ENCODE measurements at places on chromosomes 4 and X.
A peak's percentile ranks its signal among the peaks of the same experiment; 100 is the strongest.

DNA sequence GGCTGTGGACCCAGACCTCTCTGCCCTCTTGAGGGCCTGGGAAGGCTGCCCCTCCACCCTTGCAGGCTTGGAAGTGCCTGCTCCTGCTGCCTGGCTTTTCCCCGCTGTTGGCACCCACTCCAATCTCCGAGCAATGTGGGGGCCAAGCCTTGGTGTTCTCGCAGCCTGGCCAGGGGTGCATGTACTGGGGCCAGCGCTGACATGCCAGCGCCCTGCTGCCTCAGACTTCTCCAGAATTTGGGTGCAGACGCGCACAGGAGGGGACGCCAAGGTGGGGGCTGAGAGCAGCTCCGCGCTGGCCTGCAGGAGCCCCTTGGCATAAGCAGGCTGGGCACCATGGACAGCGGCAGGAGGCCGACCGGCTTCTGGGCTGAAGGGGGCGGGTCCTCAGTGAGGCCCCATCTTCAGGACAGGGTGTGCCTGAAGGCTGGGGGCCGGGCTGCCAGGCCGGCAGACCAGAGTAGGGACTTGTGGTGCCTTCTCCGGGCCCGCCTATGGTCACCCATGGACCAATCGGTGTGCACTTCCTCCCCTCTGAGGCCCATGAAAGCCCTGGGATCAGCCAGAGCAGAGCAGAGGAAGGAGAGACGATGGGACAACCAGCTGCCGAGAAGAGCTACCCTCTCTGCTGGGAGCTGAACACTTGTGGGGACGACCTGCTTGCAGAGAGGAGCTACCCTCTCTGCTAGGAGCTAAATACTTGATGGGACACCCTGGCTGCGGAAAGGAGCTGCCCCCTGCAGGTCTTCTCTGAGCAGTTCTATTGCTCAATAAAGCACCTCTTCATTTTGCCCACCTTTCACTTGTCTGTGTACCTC, 118.3 kb downstream of the DNAAF6 start:
- no peak for DNase-seq

DNA sequence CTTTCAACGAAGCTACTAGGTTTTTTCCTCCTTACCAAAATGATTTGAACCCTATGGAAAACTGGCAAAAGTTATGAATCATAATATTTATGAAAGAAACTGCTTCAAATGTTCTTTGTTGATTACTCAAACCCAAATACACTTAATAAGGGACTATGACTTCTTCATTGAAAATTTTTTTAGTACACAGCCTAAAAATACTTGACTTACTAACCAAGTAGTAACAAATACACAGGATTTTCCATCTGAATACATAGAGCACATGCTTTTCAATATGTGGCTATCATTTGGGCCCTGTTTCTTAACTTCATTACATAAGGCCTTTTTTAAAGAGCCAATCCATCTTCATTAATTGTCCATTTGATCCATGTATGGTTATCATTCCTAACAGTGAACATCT, 171.5 kb downstream of the FBXW7 start:
- DNase-seq: no peak

DNA sequence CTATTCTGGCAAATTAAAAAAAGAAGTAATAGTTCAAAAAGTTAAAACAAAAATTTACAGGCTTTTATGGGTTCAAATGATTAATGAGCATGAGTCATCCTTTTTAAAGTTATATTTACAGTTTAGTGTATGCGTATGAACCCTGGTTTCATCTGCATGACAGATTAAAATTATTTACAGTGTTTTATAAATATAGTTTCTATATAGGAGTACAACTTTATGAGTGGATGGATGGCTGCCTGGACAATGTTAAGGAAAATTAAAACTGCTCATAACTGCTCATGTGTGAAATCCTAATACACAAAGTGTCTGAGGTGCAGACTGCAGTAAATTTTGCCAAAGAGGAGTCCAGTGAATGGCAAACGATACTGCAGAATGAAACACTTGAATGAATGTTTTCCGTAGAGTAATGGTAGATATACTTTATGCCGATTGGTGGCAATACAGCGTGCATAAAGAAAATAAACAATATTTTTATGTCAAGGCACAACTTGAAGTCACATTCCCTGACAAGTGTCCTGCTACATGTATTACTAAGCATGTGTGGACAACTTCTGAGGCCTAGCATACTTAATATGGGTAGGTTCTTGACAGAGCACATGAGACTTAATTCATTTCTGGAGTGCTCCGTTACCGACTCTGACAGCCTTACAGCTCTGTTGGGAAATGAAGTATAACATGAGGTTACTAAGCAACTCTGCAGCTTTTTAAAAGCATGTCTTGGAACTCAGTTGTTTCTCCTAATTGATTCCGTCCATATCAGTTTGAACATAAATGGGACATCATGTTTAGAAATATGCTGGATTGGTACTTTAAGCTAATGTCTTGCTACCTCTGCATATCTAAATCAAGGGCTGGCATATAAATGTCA, 985.6 kb upstream of the PCDH7 start:
- no peak for DNase-seq

GRCh38 chr4:168558599-168558998, 61.7 kb downstream of the PALLD start:
- DNase-seq: no peak

DNA sequence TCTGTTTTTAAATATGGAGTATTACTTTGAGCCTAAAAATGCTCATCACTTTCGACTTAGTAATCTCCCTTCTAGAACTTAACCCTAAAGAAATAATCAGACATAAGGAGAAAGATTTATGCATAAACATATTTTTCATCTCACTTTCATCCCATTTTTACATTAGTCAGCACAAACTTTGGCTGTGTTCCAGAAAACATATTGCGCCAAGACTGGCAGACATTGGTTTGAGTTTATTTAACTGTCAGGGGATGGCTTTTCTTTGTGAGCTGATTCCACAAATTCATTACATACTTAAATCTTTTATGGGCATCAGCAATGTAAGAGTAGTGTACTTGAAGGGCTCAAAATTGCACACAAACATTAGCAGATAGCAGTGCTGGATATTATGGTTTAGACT, 23.7 kb downstream of the MAOA start:
- no peak for DNase-seq

DNA sequence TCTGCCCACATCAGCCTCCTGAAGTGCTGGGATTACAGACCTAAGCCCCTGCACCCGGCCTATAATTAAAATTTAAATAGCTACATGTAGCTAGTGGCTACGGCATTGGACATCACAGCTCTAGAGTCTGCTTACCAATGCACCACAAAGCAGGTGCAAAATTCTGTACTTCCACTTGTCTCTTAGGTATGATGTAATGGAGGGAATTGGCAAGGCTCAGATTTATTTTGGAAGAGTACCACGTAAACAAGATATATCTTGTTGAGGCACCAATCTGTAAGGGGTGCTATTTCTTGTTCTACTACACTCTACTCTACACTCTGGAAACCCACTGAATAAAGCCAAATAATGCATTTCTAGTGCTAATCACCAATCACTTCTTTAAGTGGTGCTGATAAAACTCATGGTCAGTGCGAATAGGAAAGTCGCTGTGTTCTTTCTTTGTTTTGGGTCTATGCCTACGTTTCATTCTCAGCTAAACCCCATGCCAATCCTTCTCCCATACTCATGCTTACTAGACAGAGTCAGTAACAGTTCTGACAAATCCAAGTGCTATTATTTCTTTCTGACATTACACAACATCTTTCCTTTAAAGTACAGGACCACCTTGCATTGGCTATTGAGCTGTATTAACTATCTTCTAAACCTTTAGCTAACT, 92.3 kb downstream of the GC start:
- DNase-seq: no peak

DNA sequence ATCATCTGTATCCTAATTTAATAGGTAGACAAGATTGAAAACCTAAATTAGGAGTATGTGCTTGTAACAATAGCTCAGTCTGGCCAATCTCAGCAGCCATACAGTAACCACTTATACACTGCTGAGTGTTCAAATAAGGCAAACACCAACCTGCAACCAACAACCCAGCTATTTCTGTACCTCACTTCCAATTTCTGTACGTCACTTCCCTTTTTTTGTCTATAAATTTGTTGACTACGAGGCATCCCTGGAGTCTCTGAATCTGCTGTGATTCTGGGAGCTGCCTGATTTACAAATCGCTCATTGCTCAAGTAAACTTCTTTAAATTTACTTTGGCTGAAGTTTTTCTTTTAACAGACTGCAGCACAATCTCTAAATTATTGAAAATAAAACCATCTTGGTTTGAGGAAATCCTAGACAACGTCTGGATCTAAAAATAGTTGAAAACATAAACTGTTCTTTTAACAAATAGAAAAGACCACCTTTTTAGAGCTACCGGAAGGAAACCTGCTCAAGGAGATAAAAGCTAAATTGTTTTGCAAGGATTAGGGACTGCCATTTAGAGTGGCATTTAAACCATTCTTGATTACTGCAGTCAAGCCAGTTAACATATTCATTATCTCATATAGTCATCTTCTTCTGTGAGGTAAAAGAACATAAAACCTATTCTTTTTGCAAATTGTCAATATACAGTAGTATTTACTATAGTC, 778.1 kb downstream of the SH3BGRL start:
- no peak for DNase-seq

DNA sequence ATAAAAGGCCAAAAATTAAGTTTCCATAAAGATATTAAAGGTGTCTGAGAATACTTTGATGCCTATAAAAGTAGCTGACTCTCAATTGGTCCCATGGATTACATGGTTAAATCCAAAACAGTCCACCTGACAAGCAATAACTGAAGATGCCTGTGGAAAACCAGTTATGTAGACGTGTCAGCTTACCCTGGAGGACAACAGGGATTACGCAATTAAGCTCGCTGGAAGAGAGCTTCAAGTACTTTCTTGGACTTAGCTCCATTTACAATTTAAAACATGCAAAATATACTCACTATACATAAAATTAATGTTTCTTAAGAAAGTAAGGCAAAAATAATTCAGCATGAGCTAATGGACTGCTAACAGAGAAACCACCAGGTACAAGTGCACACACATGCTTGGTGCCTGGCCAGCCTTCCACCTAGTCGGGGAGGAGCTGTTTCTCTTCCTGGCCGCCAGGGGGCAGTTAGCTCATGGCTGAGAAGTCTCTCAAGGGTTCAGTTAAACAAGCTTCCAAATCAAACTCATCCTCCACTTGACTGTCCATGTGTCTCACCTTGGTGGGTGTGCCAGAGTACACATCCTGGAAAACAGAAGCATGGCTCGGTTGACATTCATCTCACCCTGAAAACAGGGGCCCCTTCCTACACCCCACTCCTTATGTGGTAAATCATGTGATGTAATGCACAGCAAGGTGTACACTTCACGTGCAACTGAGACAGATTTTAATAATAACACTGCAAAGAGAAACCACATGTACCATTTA, 9.2 kb upstream of the FAM53A start:
- peak; percentile 75 for DNase-seq

- peak; percentile 2 for DNase-seq
Measured at GRCh38 chrX:155071694-155072280, 479 bp downstream of the BRCC3 start.

DNA sequence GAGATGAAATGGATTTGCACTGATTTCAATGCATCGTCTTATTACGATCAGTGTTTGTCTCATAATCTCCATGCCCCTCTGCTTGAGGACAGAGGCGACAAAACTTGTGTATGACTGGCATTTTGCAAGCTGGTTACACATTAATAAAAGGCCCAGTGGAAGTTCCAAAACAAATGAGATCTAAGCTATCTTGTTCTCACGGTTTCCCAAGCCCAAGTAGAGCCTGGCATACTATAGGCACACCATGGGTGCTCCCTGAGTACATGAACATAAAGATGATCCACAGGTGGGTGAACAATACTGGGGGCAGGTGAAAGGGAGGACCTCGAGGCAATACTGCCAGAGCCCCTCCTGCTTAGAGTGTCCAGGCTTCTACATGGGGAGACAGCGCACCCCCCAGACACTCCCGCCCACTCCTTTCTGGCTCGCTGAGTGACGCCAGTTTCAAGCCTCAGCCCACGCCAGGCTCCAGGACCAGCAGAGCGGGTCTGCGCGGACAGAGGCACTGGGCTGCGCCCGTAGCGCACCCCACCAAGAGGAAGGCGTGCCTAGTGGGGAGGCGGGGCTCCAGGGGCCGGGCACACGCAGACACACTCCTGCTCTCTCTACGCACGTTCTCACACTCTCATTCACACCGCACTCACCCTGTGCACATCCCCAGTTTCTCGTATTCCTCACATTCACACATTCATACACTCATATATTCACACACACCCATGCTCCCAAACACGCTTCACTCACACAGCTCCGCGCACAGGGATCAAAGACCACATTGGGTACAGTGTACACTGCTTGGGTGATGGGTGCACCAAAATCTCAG, 8.9 kb upstream of the GSX2 start:
- no peak for DNase-seq

DNA sequence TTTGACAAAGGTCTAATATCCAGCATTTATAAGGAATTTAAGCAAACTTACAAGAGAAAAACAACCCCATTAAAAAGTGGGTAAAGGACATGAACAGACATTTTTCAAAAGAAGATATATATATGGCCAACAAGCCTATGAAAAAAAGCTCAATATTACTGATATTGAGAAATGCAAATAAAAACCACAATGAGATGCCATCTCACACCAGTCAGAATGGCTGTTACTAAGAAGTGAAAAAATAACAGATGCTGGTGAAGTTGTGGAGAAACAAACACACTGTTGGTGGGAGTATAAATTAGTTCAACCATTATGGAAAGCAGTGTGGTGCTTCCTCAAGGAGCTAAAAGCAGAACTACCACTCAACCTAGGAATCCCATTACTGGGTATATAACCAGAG, 91.6 kb upstream of the EFHC2 start:
- DNase-seq: no peak

GRCh38 chr4:147530723-147531122, 49.8 kb downstream of the EDNRA start:
- DNase-seq: no peak

GRCh38 chr4:24032371-24032989, 142.6 kb upstream of the PPARGC1A start:
- DNase-seq: no peak

- DNase-seq: no peak
Measured at GRCh38 chrX:54564936-54565335, 34.9 kb downstream of the GNL3L start.

- no peak for DNase-seq
Measured at GRCh38 chrX:18294893-18295292, 59.6 kb downstream of the SCML2 start.

DNA sequence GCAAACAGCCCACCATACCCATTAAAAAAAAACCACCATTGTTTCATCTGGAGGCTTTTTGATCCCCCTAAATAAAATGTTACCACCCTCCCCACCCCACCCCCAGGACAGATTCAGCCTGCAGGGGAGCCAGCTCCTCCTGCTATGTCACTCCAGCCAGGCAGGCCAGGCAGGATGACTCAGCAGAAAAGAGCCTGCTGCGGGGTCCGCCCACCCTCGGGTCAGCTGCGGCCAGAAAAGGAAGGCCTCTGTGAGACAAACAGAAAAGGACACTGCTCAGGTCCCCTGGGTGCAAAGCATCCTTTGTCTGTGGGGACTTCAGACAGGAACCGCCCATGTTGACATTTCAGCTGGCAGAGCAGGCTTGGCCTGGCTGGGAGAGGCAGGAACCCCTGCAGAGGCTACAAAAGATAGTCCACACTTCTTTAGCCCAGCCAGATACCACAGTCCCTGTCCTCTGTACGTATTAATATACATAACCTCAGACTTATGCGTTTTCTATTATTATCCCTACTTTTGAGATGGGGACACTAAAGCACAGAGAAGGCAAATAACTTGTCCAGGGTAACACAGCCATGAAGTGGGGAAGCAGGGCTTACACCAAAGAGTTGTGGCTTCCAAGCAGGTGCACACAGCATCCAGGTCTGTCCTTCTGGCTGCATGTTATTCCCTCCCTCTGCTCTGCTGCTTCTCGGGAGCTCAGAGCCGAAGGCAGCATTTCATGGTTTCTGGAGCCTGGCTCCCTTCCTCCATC, 147.7 kb downstream of the CPEB2 start:
- no peak for DNase-seq

All from activated CD4-positive, alpha-beta T cell treated with anti-CD3 and anti-CD28 coated beads for 4 hours (primary cell).